ENCODE measurements at places on chromosomes 1 and 21. TPM values are rescaled to one million over a fixed set of nuclear protein-coding genes. Genes with fewer than 3 reads are reported as not detected.
A peak's percentile ranks its signal among the peaks of the same experiment; 100 is the strongest.

- no peak for DNase-seq
Measured at GRCh38 chr1:92679980-92680379, 104.9 kb downstream of the EVI5 start.

GRCh38 chr1:200043336-200043668 is 15.8 kb downstream of the NR5A2 start:
- DNase-seq: no peak

DNA sequence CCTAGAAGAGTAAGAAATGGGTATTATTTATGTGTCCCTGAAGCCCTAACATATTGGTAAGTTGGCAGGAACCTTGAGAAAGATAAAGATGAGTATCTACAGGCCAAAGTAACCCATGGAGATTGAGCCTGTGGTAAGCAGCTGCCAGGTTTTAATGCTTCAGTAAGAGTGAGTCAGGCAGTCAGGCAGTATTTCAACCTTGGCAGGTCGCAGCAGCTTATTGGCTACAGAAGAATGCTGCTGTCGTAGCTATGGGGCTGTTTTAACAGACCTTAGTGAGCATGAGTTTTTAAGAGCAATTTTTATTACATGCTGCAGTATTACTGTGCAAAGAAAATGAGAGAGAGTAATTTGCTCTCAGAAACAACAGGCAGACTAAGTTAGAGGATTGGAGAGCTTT is 10.3 kb upstream of the SLC30A10 start:
- no peak for DNase-seq

- DNase-seq: peak; percentile 52
Measured at GRCh38 chr1:154999571-155000410, 2.8 kb upstream of the ZBTB7B start.

DNA sequence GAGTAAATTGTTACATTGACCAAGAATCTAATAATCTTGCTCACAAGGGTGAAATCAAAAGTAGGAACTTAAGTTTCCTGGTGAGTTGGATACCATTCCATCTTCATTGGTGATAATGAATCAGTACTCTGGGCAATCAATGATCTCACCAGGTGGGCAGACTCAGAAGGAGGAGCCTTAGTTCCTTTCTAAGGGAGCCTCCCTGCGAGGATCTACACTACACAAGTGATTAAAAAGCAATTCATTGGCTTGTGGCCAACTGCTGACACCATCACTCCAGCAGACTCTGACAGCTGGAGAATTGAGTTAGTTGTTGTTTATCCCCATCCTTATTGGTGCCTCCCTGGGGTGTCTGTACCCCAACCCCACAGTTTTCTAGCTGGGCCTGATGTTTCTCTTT is 84.1 kb upstream of the VANGL1 start:
- DNase-seq: no peak

GRCh38 chr21:46124926-46125845 is 27.3 kb downstream of the COL6A2 start:
- no peak for DNase-seq

- no peak for DNase-seq
Measured at GRCh38 chr1:172566196-172566997, 33.4 kb downstream of the SUCO start.

- DNase-seq: no peak
Measured at GRCh38 chr1:64956010-64956640, 10.2 kb downstream of the JAK1 start.

DNA sequence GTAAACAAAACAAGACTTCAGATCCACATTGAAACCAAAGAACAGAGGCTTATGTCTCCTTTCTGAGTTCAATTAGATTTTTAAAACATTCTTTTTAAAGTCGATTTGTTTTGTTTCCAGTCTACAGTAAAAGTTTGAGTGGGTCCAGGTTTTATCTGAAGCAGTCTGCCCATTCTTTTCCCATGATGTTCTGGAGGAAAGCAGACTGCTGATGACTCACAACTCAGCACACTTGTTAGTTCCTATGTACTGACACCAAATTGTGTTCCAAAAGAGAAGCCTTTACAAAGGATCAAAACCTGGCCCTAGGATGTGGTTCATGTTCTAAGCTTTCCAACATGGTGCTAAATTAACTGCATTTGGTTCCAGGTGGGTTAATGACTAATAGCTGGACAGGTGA is 11.4 kb upstream of the CCN1 start:
- DNase-seq: no peak

DNAJC28 gene
- 2.3 TPM for total RNA-seq

SH3BGR gene
- not detected for total RNA-seq

BTG2 gene
- total RNA-seq: 160 TPM

OR2M3 gene
- total RNA-seq: not detected

PCP4 gene
- total RNA-seq: not detected
